ENCODE measurements at places on chromosomes 1 and 21. TPM values are rescaled to one million over a fixed set of nuclear protein-coding genes. Genes with fewer than 3 reads are reported as not detected.

- no peak overlapping the region for H3K27ac ChIP-seq
- no peaks in the 10 kb centered on the region for H3K36me3 ChIP-seq
- H3K4me3 ChIP-seq, result no peak overlapping the region
Measured at GRCh38 chr1:101520302-101520701, 283.5 kb downstream of the S1PR1 start.

GRCh38 chr21:26909972-26910371, 56.9 kb downstream of the ADAMTS5 start:
- no peaks in the 10 kb centered on the region for H3K27me3 ChIP-seq
- H3K4me3 ChIP-seq, result no peak overlapping the region
- no peaks in the 10 kb centered on the region for H3K4me1 ChIP-seq
- DNase-seq, result no peak

GRCh38 chr21:34223376-34223775, 140.4 kb upstream of the KCNE2 start:
- no peak overlapping the region for H3K4me3 ChIP-seq
- H3K27ac ChIP-seq, result no peak overlapping the region
- H3K4me1 ChIP-seq, result no peaks in the 10 kb centered on the region
- no peaks in the 10 kb centered on the region for H3K36me3 ChIP-seq
- DNase-seq, result no peak

DNA sequence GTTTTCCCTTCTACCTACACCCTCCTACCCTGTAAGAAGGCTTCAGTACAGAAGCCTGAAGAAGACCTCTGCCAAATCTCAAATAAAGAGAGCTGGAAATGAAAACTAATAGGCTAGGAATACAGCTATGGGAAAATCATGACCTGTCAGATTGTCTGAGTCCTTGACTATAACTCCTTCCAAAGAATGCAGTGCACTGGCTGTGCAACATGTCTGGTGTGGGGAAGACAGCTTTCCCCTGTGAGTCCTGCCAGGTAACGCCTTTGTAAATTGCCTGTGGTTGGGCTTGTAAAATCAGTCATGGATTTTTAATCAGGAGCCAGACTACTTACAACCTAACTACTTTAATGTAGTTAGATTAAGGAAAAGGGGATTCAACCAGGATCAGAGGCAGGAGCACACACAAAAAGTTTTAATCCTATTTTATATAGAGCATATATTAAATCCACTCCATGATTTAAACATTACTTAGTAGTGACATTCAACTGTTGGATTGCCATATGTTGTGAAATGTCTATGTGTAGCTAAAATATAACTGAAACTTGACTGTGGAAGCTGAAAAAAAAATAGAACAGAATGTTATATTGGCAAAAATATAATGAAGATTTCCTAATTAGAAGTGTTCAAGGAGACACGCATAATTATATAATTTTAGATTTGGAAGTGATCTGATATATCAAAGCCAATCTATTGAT, 1667.8 kb downstream of the KCNT2 start:
- H3K36me3 ChIP-seq, result no peaks in the 10 kb centered on the region
- H3K27ac ChIP-seq, result no peak overlapping the region
- no peaks in the 10 kb centered on the region for H3K27me3 ChIP-seq
- no peak overlapping the region for H3K4me3 ChIP-seq
- H3K4me1 ChIP-seq, result no peaks in the 10 kb centered on the region

DNA sequence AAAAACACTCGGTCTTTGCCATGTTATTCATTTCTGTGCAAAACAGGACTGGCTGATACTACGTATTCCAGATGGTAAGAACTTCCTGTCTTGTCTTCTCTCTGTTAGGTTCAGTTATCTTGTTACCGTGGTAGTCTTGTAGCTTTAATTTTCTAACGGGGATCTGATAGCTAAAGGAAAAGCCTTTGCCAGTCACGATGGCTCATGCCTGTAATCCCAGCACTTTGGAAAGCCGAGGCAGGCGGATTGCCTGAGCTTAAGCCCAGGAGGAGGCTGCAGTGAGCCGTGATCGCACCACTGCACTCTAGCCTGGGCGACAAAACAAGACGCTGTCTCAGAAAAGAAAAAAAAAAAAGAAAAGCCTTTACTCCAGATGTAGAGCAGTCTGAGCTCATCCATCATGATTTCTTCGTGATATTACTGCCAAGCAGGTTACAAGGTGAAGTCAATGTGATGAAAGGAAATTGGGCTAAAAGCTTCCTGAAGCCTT, 11.1 kb upstream of the MSTO1 start:
- H3K36me3 ChIP-seq, result no peaks in the 10 kb centered on the region
- H3K4me3 ChIP-seq, result peak overlapping the region; percentile 24
- H3K27ac ChIP-seq, result no peak overlapping the region
- DNase-seq, result no peak
- H3K27me3 ChIP-seq, result no peaks in the 10 kb centered on the region

DNA sequence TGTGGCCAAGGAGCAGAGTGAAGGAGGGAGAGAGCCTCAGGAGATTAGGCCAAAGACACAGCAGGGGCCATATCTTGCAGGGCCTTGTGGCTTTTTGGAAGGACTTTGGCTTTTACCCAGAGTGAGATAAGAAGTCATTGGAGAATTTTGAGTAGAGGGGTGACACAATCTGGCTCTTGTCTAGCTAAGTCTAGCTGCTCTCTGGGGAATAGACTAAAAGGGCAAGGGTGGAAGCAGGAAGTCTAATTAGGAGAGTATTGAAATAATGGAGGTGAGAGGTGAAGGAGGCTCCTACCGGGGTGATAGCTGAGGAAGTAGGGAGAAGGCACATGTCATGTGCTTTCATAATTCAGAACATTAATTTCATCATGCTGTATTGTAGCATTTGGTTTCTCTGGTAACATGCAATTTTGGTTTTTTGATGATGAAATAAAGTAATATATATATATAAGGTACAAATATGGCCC, 34.3 kb upstream of the KCNA3 start:
- no peaks in the 10 kb centered on the region for H3K36me3 ChIP-seq
- H3K27ac ChIP-seq, result no peak overlapping the region
- no peak overlapping the region for H3K4me3 ChIP-seq
- no peak for DNase-seq

The RNU1-3 gene
- 19,908 TPM for total RNA-seq

GRCh38 chr1:70227439-70227838, 6.3 kb downstream of the SRSF11 start:
- no peak for DNase-seq
- H3K27ac ChIP-seq, result no peak overlapping the region
- no peaks in the 10 kb centered on the region for H3K36me3 ChIP-seq
- no peak overlapping the region for H3K4me3 ChIP-seq
- no peaks in the 10 kb centered on the region for H3K27me3 ChIP-seq

DNA sequence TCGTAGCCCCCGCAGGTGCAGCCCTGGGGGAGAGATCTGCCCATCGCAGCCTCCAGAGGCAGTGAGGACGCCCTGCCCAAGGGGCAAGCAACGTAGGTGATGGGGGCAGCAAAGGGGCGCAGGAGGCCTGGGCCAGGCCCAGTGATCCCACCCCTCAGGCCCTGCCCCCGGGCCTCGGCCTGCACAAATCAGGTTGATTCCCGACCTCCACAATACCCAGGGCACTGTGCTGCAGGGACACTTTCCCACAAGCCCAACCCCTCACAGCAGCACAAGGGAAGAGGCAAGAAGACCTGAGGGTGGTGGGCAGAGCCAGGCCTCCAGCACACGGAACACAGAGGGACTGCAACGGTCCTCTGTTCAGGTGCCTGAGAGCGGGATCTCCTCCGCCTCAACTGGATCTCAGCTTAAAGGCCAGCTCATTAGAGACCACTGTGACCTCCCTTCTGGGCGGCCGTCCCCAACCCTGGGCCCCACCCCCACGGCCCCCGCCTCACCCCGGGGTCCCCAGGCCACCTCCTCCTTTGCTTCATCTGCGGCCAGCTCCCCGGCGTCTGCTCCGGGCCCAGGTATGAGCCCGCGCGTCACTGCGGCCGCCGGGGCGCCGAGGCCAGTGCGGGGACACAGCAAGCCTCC, 812 bp upstream of the ARF1 start:
- H3K4me1 ChIP-seq, result peaks cover 53% of the 10 kb centered on the region
- H3K27ac ChIP-seq, result peak overlapping the region; percentile 100
- no peak for DNase-seq
- H3K4me3 ChIP-seq, result peak overlapping the region; percentile 99
- no peaks in the 10 kb centered on the region for H3K36me3 ChIP-seq

DNA sequence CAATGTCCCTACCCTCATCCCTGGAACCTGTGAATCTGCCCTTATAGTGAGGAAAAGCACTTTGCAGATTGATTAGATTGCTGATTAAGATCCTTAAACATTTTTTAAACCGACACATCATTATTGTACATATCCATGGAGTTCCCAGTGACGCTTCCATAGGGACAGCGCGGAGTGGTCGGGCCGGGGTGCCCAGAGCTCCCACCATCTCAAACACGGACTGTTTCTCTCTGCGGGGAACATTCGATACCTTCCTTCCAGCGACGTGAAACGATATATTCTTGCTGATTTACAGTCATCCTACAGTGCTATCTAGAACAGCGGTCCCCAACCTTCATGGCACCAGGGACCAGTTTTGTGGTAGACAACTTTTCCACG, 4.0 kb downstream of the KRTAP10-12 start:
- DNase-seq, result no peak
- H3K4me3 ChIP-seq, result no peak overlapping the region
- no peaks in the 10 kb centered on the region for H3K4me1 ChIP-seq
- no peaks in the 10 kb centered on the region for H3K36me3 ChIP-seq
- H3K27me3 ChIP-seq, result peaks cover 3% of the 10 kb centered on the region

DNA sequence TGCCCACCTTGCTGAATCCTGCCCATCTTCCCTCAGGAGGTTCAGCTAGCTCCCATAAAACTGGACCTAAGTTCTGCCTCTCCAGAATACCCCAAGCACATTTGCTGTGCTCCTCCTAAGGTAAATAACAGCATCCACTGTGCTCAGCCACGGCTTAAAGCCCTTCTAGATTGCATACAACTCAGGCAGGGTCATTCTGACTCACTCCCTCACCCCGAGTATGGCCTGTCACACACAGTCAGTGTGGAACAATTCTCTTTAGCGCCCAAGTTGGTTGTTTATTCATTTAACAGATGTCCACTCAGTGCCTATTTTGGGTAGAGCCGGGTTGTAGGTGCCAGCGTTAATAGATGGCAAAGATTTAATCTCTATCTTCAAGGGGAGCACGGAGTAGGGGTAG, 147.5 kb upstream of the EDN2 start:
- DNase-seq, result no peak
- H3K27ac ChIP-seq, result no peak overlapping the region
- H3K36me3 ChIP-seq, result no peaks in the 10 kb centered on the region
- no peaks in the 10 kb centered on the region for H3K27me3 ChIP-seq
- H3K4me1 ChIP-seq, result peaks cover under 1% of the 10 kb centered on the region

Data from vagina (tissue), 2 donors.